Upper lobe of right lung (tissue), 1 donor: ENCODE measurements at places on chromosomes 5 and 9.
A peak's percentile ranks its signal among the peaks of the same experiment; 100 is the strongest.

GRCh38 chr9:32742296-32742695 lies 41.0 kb upstream of the TMEM215 start:
- no peaks in the 10 kb centered on the region for H3K36me3 ChIP-seq
- no peaks in the 10 kb centered on the region for H3K4me1 ChIP-seq
- no peak overlapping the region for H3K4me3 ChIP-seq
- H3K27me3 ChIP-seq: no peaks in the 10 kb centered on the region

DNA sequence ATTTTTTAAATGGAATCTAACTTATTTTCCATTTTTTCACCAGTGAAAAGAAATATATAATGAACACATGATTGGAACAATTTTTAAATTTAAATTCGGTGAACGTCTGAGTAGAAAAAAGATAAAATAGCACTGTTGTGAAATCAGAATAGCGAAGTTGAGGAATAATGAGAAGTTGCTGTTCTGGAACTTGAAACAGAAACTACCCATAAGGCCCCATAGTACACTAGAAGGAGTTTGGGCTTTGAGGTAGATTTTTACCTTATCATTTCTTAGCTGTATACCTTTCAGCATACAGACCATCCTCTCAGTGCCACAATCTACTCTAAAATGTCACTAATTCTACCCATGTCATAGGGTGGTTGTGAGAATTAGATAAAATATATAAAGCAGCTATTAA lies 35.1 kb downstream of the TDRD7 start:
- peaks cover 8% of the 10 kb centered on the region for H3K36me3 ChIP-seq
- H3K4me3 ChIP-seq: no peak overlapping the region
- H3K4me1 ChIP-seq: no peaks in the 10 kb centered on the region
- no peak for DNase-seq

DNA sequence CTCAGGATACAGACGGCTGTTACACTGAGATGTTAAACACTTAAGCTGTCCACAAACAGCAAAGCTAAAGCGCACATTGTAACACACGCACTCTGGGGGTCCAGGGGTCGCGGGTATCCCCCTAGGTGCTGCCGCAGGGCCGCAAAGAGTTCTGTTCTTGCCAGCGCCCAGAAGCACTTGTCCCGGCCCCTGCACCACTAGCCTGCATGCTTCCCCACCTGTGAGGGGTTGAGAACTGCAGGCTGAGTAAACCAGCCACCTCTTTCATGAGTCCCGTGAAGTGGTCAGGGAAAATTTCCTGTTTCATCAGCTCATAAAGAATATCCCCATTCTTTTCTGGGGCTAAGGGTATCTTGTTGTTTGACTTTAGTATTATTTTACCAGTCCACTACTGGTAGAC lies 154.4 kb upstream of the FBXL17 start:
- H3K27ac ChIP-seq: no peak overlapping the region
- no peaks in the 10 kb centered on the region for H3K27me3 ChIP-seq
- H3K4me1 ChIP-seq: no peaks in the 10 kb centered on the region
- H3K36me3 ChIP-seq: no peaks in the 10 kb centered on the region
- H3K4me3 ChIP-seq: no peak overlapping the region
- DNase-seq: no peak

DNA sequence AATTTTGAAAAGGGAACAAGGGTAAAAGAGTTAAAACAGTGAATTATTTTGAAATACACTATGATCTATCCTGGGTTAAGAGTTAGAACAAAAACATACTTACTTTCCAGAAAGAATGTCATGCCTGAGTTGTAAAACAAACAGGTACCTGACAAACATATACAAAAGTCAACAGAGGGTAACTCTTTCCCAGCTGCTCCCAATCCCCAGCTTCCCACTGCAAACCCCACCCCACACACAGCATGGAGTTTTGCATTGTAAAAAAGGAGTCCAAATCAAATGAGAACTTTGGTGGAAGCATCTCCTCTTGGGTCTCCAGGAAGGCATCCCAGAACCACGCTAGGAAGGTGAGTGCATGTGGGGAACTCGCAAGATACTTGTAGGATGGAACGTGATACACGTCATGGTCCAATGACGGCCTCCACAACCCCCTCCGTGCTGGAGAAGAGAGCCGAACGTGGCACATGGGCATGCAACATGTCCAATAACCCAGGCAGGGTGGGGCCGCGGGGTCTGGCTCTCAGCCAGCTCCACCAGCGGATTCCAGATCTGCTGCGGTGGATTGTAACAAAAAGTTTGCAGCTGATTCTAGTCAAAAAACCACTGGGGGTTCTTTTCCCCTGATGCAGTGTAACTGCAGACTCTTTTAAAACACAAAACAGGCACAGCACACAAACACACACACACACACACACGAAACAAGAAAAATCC lies 55.8 kb downstream of the EPB41L4B start:
- H3K4me3 ChIP-seq: no peak overlapping the region
- no peak overlapping the region for H3K27ac ChIP-seq
- H3K36me3 ChIP-seq: no peaks in the 10 kb centered on the region
- no peaks in the 10 kb centered on the region for H3K27me3 ChIP-seq
- no peaks in the 10 kb centered on the region for H3K4me1 ChIP-seq

DNA sequence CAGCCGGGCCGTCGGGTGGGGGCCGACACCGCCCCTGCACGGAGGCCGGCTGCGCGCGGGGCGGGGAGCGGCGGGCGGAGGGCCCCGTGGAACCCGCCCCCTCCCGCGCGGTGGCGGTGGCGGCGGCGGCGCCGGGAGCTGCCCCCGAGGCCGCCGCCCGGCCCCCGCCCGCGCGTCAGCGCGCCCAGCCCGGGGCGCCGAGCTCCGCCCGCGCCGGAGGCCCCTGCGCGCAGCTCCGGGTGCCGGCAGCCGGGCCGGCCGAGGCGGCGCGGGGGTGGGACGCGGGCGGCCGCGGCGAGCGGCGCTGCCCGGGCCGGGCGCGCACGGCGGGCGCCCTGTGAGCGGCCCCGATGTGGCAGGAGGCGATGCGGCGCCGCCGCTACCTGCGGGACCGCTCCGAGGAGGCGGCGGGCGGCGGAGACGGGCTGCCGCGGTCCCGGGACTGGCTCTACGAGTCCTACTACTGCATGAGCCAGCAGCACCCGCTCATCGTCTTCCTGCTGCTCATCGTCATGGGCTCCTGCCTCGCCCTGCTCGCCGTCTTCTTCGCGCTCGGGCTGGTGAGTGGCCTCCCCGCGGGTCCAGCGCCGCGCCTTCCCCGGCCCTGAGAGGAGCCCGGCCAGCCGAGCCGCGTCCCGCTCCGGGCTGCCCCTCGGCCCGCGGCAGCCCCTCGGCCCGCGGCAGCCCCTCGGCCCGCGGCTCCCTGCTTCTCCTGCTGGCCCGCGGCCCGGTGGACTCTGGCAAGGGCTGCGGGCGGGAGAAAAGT lies at the start of gene ADCY2:
Gene ADCY2 (plus strand): TSS at position 192 of the 766 bp plus-strand sequence. CDS start 159 bp downstream, at position 351.
- no peaks in the 10 kb centered on the region for H3K36me3 ChIP-seq
- peak within 1 kb of the TSS; percentile 29 for H3K4me3 ChIP-seq
- no peak for DNase-seq
- no peak within 1 kb of the TSS for H3K27ac ChIP-seq
- H3K4me1 ChIP-seq: no peaks in the 10 kb centered on the region
- peaks cover 51% of the 10 kb centered on the region for H3K27me3 ChIP-seq

- no peaks in the 10 kb centered on the region for H3K27me3 ChIP-seq
- no peak overlapping the region for H3K27ac ChIP-seq
- H3K4me1 ChIP-seq: no peaks in the 10 kb centered on the region
- DNase-seq: no peak
Observed at GRCh38 chr5:156361436-156362109, 34.6 kb downstream of the SGCD start.

DNA sequence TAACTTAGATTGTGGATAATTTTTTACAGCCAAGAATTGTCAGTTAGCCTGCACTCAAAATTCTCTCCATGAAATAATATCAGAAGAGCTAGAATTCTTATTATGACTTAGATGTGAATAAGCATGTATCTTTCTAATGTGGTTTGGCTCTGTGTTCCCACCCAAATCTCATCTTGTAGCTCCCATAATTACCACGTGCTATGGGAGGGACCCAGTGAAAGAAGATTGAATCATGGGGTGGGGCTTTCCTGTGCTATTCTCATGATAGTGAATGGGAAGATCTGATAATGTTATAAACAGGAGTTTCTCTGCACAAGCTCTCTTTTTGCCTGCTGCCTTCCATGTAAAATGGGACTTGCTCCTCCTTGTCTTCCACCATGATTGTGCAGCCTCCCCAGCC lies 176.8 kb downstream of the MAT2B start:
- no peak overlapping the region for H3K4me3 ChIP-seq
- no peaks in the 10 kb centered on the region for H3K36me3 ChIP-seq
- no peak for DNase-seq
- H3K27ac ChIP-seq: no peak overlapping the region
- H3K4me1 ChIP-seq: no peaks in the 10 kb centered on the region

GRCh38 chr9:72526901-72527800 lies 5.7 kb downstream of the TMC1 start:
- peak overlapping the region; percentile 33 for H3K4me3 ChIP-seq
- DNase-seq: peak; percentile 83
- H3K27ac ChIP-seq: peak overlapping the region; percentile 80
- no peaks in the 10 kb centered on the region for H3K27me3 ChIP-seq

DNA sequence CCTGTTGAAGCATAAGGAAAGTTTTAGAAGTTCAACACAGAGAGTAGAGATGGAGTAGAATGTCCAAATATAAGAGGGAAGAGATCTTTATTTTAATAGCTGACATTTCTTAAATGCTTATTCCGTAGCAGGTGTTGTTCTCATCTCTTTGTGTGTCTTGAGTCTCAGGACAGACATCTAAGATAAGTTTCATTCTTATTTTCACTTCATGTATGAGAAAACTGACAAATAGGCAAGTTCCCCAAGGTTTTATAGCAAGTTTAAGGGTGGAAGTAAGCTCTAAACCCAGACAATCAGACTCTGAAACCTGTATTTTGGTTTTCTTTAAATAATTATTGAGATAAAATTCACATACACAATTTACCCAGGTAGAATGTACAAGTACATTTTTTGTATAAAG lies 228.4 kb upstream of the PPP1R2B start:
- no peaks in the 10 kb centered on the region for H3K27me3 ChIP-seq
- H3K27ac ChIP-seq: no peak overlapping the region
- H3K4me1 ChIP-seq: no peaks in the 10 kb centered on the region
- H3K4me3 ChIP-seq: no peak overlapping the region
- DNase-seq: no peak

DNA sequence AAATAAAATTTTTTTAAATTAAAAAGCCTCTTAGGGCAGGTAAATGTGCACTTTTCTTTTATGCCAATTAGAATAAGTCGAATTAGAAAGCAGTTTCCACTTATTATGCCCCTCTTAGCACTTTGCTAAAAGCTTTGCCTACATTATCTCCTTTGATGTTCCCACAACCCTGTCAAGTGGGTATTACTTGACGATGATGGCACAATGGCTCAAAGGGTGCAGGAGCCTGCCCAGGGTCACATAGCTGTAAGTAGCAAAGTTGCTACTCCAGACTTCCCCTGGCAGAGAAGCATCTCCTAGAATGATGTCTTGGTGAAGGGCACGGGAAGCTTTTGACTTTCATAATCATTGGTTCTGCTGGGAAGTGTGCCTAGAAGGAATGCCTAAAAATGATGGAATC lies 18.4 kb upstream of the IQGAP2 start:
- H3K4me1 ChIP-seq: no peaks in the 10 kb centered on the region
- no peak for DNase-seq
- H3K27ac ChIP-seq: no peak overlapping the region
- no peaks in the 10 kb centered on the region for H3K36me3 ChIP-seq
- no peaks in the 10 kb centered on the region for H3K27me3 ChIP-seq
- no peak overlapping the region for H3K4me3 ChIP-seq
